ENCODE measurements at places on chromosomes 1 and 21. TPM values are rescaled to one million over a fixed set of nuclear protein-coding genes. Genes with fewer than 3 reads are reported as not detected.
A peak's percentile ranks its signal among the peaks of the same experiment; 100 is the strongest.

NKAIN1 gene
- 2.8 TPM for total RNA-seq

TSPAN2 gene
- 1.4 TPM for total RNA-seq

C1orf185 gene
- total RNA-seq, result not detected

LRRC39 gene
- total RNA-seq, result 0.20 TPM

SSR2 gene
- 1,666 TPM for total RNA-seq

F13B gene
- total RNA-seq, result not detected

KRTAP10-4 gene
- total RNA-seq, result not detected

PWP2 gene
- 6.4 TPM for total RNA-seq

LEPR gene
- 8.6 TPM for total RNA-seq

MAGI3 gene
- 12.7 TPM for total RNA-seq

MAN1C1 gene
- total RNA-seq, result 4.4 TPM

NHLH2 gene
- not detected for total RNA-seq

GRCh38 chr1:98688110-98688739, 26.7 kb downstream of the SNX7 start:
- DNase-seq, result no peak

- DNase-seq, result peak; percentile 34
These were observed 6.6 kb downstream of the FMO1 start for GRCh38 chr1:171254859-171255258.

DNA sequence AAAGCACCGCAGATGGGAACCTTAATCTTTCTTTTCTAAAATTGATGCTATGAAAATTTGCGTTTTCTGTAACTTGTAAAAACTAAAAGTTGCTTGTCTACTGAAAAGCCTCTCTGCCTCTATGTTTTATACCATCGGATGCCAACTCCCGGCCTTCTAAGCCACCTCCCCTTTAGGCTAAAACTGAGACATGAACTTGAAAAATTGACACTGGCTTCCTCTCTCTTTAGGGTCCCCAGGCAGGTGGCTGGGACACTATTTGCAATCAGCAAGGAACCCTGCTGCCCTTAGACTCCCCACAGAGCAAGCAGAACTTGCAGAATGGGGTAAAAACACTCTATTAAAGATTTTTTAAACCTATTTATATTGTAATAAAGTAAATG, 151.1 kb upstream of the CAMK1G start:
- no peak for DNase-seq

GRCh38 chr1:224482619-224483018, 48.0 kb upstream of the WDR26 start:
- peak; percentile 28 for DNase-seq

- DNase-seq, result peak; percentile 75
These were observed 2.7 kb downstream of the SNAPIN start for GRCh38 chr1:153661111-153661708.

DNA sequence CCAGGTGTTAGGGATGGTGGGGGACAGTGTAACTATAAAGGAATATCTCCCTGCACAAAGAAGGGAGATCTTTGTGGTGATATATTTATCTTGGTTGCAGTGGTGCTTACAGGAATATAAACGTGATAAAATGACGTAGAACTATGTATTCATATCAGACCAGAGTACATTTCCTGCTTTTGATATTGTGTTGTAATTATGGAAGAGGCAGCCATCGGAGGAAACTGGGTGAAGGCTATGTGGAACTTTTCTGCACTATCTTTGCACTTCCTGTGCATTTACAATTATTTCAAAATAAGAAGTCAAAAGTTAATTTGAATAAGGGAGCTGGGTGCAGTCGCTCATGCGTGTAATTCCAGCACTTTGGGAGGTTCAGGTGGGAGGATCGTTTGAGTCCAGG, 37.6 kb downstream of the NDUFS5 start:
- no peak for DNase-seq

- DNase-seq, result no peak
These were observed 570.3 kb downstream of the LRRIQ3 start for GRCh38 chr1:73627723-73628122.

DNA sequence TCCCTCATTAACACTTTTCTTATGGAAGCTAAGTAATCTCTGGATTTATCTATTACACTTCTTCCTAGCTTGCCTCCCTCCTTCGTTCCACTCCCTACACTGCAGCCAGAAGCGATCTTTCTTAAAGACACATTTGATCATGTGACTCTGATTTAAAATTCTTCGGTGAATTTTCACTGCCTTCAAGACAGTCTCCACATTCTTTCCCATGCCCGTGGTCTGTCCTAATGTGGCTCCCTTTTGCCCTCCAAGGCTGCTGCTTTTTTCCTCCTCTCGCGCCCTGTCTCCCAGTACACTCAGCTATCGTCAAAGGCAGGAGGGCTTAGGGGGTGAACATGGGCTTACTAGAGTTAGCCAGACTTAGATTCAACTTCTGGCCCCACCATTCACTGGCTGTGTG, 64.4 kb downstream of the SDCCAG8 start:
- DNase-seq, result no peak

- no peak for DNase-seq
These were observed 10.2 kb downstream of the TMEM81 start for GRCh38 chr1:205074084-205074483.

DNA sequence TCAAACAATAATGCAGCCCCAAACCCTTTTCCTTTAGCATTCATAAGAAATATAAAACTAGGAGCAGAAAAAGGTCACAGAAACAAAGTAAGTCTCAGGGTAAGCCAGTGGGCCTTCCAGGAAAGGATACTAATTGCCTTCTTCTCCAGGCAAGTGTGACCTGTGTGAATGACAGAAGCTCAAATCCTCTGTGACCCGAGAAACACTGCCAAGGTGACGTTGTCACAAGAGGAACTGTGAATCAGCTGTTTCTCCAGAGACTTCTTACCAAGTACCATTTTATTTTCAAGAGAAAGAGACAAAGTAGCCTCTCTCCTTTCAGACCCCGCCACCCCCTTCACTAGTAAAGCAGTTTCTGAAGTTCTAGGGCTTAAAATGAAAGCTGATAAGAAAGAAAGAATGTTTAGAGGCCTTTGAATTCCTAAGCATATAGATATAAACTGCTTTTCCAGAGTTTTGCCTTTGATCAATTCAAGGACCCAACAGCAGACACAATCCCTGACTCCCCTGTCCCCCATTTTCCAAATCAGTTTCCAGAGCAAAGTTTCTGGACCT, 155.6 kb downstream of the NUF2 start:
- no peak for DNase-seq

DNA sequence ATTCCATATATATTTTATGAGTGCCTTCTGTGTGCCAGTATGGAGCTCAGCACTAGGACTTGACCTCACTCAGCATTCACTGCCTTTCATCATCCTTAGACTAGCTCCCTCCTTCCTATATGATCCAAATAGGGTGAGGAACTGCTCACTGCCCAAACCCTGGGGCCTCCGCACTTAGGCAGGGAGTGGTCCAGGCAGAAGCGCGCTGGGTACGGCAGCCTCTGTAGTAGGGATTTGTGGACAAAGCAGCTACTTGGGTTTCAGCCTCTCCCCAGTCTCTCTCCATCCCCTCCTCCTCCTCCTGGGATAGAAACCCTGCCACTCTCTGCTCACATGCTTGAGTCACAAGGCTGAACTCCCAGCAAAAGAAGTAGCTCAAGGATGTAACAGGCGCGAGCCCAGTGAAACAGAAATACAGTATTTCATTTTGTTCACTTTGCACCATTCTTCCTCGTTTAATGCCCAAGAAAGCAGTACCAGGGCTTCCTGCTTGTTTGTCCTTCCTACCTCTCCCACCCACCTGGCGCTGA, 32.9 kb downstream of the PLEKHA6 start:
- no peak for DNase-seq

GRCh38 chr21:42440187-42440792, 36.6 kb downstream of the UBASH3A start:
- DNase-seq, result no peak

- DNase-seq, result no peak
These were observed 1144.6 kb upstream of the TMPRSS15 start for GRCh38 chr21:19547951-19548840.

- no peak for DNase-seq
These were observed 88.1 kb upstream of the HIVEP3 start for GRCh38 chr1:42006836-42007235.

DNA sequence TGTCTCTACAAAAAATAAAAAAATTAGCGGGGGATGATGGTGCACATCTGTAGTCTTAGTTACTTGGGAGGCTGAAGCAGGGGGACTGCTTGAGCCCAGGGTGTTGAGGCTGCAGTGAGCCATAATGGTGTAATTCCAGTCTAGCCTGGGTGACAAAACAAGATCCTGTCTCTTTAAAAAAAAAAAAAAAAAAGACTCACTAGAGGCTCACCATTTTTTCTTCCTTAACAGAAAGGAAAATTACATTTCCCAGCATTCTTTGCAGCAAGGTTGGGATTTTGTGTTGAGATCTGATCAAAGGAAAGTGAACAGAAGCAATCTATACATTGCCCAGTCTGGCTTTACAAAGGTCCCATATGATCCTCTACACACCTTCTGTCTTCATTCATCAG, 21.5 kb downstream of the GFI1 start:
- DNase-seq, result no peak

- DNase-seq, result no peak
These were observed 187.5 kb downstream of the HHAT start for GRCh38 chr1:210516092-210516656.

- no peak for DNase-seq
These were observed 183.3 kb upstream of the ZP4 start for GRCh38 chr1:238073991-238074390.

GRCh38 chr21:24023402-24023801, 1583.9 kb downstream of the MRPL39 start:
- DNase-seq, result no peak

- no peak for DNase-seq
These were observed 86.9 kb upstream of the NEGR1 start for GRCh38 chr1:72369069-72369757.

DNA sequence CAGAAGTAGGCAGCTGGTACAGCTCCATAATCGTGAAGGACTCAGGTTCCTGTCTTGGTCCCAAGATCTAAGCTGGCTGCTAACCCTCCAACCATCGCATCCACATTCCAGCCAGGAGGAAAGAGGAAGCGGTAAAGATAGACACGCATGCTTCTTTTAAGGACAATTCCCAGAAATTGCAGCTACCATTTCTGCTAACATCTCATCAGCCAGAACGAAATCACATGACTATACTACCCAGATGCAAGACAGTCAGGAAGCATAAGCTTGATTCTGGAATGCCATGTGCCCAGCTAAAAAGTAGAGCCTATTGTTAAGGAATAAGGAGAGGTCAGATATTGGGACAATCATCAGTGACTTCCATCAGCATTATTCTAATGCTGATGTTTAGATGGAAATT, 110.4 kb downstream of the EPHB2 start:
- DNase-seq, result no peak

DNA sequence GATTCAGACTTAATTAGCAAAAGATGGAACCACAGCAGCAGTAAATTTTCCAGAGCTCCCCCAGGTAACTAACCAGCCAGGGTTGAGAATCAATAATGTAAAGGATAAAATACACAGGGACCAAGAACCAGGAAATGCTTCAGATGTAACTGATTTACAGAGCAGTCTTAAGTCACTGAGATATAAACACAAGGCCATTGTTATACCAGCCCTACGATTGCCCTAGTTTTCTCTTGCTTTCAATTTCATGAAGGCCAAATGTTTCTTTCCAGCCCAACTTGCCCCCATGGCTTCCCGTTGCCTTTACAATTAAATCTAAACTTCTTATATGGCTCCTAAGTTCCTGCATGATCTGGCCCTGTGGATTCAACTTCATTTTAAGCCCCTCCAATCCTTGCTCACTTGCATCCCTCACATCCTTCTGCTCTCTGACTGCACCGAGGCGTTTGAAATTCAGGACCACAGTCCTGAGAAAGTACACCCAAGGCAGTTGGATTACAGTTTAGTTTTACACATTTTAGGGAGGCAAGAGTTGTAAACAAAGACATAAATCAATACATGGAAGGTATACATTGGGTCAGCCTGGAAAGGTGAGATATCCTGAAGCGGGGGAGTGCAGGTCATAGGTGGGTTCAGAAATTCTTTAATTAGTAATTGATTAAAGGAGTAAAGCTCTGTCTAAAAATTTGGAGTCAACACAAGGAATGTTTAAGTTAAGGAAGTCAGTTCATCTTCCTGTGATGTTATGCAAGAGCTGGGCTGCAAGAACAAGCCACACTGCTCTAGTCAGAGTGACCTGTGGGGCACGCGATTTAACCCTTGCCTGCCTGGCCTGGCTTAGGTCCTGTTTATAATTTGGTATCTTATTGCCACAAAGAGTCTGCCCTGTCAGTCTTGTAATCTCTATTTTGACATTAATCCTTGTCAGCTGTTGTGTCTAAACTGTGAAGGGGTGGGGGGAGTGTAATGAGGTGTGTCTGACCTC, 69.9 kb upstream of the COG2 start:
- no peak for DNase-seq

DNA sequence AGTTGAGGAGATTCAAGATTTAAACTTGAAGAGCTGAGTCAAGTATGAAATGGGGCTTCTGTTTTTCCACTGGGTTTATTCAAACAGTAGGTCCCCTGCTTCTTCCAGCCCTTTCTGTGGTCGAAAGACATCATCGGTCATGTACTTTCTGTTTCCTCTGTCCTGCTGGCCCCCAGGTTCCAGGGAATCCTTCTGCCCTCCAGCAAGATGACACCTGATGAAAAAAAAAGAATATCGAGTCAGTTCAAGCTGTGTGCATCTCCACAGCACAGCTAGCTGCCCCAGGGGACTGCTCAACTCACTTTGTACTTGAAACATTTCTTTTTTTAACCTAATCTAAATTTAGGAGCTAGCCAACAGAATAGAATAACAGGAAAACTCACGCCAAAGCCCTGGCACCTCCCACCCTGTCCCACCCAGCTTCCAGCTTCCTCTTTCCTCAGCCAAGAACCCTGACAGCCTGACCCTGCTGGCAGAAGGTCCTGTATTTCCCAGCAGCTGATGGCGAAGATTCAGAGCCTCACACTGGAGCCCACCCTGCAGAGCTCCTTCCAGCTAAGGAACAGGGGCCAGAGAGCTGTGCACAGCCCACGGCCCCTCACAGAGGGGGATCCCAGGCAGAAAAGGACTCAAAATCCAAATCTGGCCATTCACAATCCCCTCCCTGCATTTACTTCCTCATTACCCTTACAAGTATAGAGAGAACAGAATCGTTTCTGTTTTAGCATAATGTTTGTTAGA, 176.5 kb downstream of the PSMG1 start:
- DNase-seq, result peak; percentile 22
